ENCODE measurements at places on chromosomes 2 and 18.

- DNase-seq = peak; percentile 26
Observed at GRCh38 chr18:44792456-44793061, 111.9 kb downstream of the SETBP1 start.

- no peak for DNase-seq
Observed at GRCh38 chr2:107313316-107313715, 427.3 kb upstream of the ST6GAL2 start.

GRCh38 chr2:49796266-49796665, 642.0 kb upstream of the FSHR start:
- DNase-seq = no peak

DNA sequence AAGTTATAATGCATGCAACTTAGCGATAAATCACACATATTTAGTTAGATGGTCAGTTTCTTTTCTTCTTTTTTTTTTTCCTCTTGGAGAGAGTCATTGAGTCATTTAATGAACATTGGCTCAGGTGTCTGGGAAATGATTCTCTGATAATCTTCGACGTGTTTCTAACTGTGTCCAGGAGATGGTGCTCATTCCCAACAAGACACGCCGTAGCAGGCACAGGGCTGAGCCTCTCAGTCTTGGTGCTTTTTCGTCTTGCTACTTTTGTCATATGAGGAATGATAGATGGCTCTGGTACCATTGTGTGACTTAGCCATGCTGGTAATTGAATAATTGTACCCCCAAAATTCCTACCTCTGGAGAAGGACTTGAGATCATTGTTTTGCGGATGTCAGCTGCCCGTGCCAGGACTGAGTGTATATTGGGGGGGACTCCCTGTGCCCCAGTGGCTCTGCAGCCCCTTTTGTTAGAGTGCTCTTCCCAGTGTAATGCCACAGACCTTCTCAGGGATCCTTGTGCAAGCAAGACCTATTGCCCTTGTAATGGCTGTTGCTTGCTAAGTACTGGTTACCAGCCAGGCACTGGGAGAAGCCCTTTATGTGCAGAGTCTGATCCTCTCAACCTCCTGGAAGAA, 107.6 kb upstream of the CYRIA start:
- peak; percentile 54 for DNase-seq

- peak; percentile 46 for DNase-seq
Observed at GRCh38 chr18:54888933-54889332, 60.7 kb downstream of the RAB27B start.

DNA sequence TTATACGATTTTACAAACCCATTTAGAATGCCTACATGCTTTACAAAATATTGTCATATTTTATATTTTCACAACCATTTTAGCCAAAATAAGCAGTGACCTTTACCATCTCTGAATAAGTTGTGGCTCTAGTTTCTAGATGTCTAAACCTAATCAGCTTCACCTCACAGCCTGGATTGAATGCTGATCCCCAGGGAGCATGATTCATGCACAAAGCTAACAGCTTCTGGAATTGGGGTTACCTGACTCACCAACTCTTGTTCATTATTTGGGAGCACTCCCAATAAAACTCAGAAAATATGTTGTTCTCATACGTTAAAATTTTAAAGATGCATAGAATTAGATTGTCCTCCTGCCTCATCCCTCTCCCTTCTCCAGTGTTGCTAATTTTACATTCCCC, 611.7 kb upstream of the NETO1 start:
- DNase-seq = no peak

- DNase-seq = peak; percentile 14
Observed at GRCh38 chr18:42113529-42114191, 158.6 kb downstream of the PIK3C3 start.

GRCh38 chr2:47808614-47809013, 25.7 kb downstream of the MSH6 start:
- no peak for DNase-seq

DNA sequence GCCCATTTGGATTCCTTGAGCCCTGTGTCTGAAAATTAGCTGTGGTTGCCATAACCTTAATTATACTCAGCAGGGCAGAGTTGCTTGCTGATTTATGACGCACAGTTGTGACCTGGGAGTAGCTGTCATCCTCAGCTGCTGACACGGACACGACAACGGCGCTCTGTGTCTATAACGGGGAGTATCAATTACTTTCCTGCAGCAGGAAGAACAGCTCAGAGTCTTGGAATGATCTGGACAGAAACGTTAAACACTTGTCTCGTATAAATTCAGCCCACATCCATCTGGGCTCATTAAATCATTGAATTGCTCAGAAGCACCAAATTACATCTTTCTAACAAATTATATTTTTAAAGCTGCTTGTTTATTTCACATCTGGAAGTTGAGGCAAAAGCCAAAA, 116.3 kb downstream of the SEPTIN10 start:
- peak; percentile 87 for DNase-seq

- no peak for DNase-seq
Observed at GRCh38 chr2:20188851-20189250, 36.1 kb downstream of the SDC1 start.

DNA sequence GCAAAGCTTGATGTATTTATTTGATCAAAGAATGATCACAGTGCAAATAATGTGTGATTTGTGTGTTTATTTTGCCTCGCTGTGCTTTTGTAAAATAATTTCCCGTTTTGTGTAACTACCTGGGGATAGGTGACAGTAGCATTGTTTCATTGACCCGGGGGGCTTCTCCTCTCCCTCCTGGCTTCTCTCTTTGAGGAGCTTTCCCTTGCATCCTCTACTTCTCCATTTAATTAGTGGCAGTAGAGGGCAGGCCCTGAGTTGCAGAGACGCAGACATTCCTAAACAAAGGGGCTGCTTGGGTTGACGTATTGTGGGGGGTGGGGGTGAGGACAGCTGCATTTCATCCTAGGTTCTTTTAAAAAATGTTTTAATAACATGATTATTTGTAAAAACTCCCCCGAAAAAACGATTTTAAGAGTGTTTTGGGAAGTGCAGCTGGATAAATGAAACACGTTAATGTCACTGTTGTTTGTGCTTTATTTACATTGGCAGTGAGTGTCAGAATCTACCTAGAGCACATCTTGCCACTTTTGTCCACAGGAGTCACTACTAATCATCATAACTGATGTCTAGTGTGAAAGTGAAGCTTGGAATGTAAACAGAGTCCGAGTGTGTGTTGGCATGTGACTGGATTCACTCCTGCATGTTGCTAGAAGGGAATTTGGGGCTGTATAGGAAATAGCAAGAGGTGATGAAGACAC, 2.2 kb downstream of the NEDD4L start:
- no peak for DNase-seq

DNA sequence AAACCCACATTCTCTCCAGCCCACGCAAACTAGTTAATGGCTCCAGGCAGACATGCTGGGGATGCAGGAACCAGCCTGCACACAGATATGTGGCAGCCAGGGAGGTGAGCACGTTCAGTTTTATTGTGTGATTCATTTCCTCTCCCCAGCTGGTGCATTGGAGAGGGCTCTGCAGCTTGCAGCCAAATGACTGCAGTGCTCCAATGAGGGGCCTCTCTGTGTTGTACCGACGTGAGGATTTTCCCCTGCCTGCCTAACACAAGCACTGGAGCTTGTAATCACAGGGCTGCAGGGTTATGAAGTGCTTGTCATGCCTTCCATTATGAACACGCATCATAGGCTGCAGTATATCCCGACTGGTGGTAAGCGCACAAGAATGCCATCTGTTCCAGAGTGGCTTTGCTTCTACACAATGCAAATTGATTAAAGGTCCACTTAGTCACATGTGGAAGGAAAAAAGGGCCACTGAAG, 92.3 kb upstream of the THUMPD2 start:
- DNase-seq = peak; percentile 84

DNA sequence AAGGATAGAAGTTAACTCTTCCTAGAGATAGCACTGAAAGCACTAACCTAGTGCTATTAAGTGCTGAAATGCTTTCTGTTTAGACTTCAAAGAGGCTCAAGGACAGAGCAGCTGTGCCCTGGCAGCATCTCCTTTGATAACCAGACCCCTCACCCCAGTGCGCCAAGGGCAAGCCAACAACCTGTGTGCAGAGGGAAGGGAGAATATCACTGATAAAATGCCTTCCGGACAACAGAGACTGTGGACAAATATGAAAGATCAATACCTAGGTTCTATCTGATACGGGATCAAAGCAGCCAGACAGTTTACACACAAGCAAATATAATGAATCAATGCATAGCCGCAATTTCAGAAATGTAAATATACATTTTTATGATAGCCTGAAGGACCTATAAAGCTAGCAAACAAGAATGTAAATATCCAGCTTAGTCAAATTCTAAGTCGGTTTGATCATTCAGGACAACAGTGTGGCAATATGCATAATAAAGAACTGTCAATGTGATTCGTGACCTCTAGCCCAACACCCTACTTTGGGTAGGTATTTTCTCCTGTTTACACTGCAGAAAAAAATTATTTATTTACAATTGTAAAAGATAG, 91.8 kb upstream of the RFX8 start:
- no peak for DNase-seq

DNA sequence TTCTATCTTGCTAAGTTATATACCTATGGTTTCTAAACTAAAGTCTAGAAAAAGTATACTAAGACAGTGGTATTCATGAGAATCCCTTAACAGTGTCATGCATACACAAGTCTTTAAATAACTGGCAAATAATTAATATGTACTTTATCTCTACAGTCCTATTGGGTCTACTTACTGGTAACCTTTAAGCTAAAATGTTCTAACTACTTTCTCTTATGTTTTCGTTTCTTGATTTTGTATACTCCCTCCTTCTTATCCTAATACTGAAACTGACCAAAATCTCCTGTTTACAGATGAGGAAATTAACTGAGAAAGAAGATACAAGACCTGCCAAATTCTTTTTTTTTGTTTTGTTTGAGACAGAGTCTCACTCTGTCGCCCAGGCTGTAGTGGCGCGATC, 74.6 kb downstream of the CCDC88A start:
- DNase-seq = no peak

DNA sequence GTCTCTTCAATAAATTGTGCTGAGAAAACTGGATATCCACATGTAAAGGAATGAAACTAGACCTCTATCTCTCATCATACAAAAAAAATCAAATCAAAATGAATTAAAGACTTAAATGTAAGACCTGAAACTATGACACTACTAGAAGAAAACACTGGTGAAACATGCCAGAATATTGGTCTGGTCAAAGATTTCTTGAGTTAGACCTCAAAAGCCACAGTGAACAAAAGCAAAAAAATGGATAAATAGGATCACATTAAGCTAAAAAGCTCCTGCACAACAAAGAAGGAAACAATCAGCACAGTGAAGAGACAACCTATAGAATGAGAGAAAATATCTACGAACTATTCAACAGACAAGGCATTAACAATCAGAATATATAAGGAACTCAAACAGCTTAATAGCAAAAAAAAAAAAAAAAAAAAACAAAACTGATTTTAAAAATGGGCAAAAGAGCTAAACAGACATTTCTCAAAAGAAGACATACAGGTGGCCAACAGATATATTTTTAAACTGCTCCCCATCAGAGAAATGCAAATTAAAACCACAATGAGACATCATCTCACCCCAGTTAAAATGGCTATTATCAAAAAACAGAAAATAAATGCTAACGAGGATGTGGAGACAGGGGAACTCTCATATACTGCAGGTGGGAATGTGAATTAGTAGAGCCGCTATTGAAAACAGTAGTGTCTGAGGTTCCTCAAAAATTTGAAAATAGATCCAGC, 66.3 kb downstream of the NCKAP1 start:
- no peak for DNase-seq

- no peak for DNase-seq
Observed at GRCh38 chr2:1502891-1503304, 89.6 kb downstream of the TPO start.

DNA sequence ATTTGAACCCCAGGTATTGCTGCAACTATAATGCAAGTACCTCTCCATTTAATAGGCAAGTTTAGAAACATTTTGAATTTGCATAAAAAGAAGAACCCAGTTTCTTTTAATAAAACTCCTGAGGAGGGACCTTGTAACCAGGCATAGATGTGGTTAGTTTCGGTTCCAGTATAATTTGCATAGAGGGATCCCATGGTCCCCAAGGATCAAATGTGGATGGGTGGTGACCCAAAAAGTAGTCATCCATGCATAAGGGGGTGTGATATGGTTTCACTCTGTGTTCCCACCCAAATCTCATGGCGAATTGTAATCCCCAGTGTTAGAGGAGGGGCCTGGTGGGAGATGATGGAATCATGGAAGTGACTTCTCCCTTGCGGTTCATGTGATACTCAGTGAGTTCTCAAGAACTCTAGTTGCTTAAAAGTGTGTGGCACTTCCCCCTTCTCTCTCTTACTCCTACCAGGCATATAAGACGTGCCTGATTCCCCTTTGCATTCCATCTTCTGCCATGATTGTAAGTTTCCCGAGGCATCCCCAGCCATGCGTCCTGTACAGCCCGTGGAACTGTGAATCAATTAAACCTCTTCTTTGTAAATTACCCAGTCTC, 40.2 kb upstream of the SKA1 start:
- DNase-seq = no peak

DNA sequence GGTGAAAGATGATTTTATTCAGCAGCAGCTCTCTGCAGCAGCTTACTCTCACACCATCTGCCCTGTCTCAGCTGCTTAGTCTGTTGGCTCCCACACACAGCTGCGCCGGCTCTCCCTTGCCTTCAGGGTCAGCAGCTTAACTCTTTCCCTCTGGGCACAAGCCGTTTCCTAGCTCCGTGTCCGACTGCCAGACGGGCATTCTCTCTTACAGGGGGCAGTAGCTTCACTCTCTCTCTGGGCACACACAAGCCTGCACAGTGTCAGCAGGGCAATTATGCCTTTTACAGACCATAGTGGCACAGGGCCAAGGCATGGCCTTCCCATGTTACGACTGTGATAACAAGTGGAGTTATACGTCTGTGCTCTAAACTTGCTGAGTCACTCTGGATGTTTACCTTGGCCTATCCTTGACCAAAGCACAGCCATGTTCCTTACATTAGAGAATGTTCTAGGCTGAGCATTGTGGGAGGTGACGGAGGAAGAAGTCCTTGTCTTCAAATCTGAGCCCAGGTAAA, 31.7 kb downstream of the PCARE start:
- no peak for DNase-seq

DNA sequence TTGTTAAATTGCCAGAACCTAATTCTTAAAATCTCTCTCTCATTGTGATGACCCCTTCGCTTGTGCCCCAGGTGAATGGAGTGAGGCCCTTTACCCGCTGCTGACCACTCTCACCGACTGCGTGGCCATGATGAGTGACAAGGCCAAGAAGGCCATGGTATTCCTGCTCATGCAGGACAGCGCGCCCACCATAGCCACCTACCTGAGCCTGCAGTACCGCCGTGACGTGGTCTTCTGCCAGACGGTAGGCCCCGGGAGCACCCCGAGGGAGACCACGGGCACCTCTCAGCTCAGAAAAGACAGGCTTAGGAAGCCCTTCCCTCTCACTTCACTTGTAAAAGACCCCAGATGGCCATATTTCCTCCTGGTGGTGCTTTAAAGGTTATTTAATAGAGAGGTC, 44.9 kb downstream of the COA5 start:
- no peak for DNase-seq

DNA sequence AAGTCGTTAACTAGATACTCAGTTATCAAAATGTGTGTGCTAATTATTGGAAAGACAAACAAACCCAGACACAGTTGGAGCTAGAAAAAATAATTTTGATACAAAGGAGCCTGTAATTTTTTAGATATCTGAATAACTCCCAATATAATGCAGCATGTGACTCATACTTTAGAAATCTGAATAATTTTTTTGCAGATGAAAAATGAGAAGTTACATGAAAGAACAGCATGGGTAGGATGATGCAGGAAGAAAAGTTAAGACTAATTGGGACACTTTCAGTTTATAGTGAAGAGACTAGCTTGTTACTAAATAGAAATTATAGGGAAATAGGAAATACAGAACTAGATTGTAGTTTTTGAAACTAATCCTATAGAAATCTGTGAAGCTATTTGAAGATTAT, 945.8 kb downstream of the CBLN2 start:
- DNase-seq = no peak

- peak; percentile 19 for DNase-seq
Observed at GRCh38 chr2:18896125-18896764, 306.9 kb upstream of the NT5C1B start.

Measured in AG08395 (cell line).